ENCODE measurements at places on chromosomes 16 and 17. TPM values are rescaled to one million over a fixed set of nuclear protein-coding genes. Genes with fewer than 3 reads are reported as not detected.

Gene KRTAP4-9
- not detected for total RNA-seq

Gene TMEM235
- not detected for total RNA-seq

Gene NOXO1
- 1.3 TPM for total RNA-seq

Gene FOXC2
- not detected for total RNA-seq

Gene TMEM208
- total RNA-seq: 42.6 TPM

Gene KRTAP9-1
- total RNA-seq: not detected

Gene CMTM2
- not detected for total RNA-seq

Gene NPB
- 0.96 TPM for total RNA-seq

Gene KRTAP4-5
- total RNA-seq: not detected

Gene PRDM7
- not detected for total RNA-seq

Gene PRSS8
- not detected for total RNA-seq

Gene ARHGDIG
- 13.8 TPM for total RNA-seq

Gene FOXF1
- not detected for total RNA-seq

Gene HERPUD1
- 160 TPM for total RNA-seq

Gene ADCY9
- total RNA-seq: 30.4 TPM

Gene COPRS
- total RNA-seq: 13.7 TPM

Gene ESRP2
- total RNA-seq: not detected

Measured in glutamatergic neuron (in vitro differentiated cells).